Activated T-cell treated with anti-CD3 and anti-CD28 coated beads, Interleukin-2, amount 50 U/mL, for 48 hours (primary cell): ENCODE measurements at places on chromosomes 13 and 19.

DNA sequence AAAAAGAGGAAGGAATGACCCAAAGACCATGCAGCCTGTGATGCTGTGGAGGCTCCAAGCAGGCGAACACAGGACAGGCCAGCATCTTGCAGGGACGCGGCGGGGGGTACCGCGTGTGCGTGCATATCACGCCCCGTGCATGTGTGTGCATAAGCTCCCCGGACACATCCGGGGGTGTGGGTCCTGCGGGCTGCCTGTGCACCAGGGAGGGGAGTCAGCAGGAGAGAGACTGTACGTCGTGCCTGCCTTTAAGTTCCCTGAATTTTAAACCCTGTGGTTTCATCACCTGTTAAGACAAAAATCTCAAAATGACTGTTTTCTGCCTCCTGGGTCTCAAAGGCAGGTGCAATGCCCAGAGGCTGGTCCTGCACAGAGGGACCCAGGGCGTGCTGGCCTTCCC is 16.6 kb downstream of the ADAT3 start:
- DNase-seq = no peak

DNA sequence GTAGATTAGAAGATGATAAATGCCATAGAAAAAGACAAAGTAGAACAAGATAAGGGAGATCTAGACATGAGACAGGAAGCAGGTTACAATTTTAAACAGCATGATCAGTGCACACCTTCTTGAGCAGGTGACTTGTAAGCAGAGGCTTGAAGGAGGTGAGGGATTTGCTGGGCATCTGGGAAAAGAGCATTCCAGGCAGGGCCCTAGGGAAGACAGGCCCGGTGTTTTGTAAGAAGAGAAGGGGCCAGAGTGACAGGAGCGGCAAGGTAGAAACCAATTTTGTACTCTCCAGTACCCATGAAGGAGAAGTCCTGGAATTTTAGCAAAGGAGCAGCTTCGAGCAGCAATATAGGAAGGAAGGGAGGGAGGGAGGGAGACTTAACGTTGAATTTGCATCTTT is 296.5 kb downstream of the MZT1 start:
- no peak for DNase-seq

- DNase-seq = no peak
Observed at GRCh38 chr13:26743971-26744370, 16.6 kb downstream of the GPR12 start.

DNA sequence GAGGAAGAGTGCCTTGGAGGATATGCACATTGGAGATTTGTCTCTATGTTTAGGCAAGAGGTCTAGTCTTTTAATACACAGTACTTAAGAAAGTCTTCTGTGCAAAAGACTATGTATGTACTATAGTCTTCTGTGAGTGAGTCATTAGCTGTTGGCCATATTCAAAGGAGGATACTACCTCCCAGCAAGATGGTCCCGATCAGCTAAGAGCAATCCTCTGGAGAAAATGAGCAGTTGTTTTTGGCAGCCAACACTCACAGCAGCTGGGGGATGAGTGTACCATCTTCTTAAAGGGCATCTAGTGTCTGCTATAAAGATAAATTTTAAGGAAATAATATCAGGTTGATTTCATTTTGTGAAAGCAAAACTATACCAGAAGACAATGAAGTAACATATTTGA is 487.8 kb downstream of the KCTD12 start:
- DNase-seq = no peak
